ENCODE measurements at places on chromosomes 12 and 14.

GRCh38 chr14:66965831-66966230, 223.4 kb upstream of the GARIN2 start:
- ATAC-seq = no peak

DNA sequence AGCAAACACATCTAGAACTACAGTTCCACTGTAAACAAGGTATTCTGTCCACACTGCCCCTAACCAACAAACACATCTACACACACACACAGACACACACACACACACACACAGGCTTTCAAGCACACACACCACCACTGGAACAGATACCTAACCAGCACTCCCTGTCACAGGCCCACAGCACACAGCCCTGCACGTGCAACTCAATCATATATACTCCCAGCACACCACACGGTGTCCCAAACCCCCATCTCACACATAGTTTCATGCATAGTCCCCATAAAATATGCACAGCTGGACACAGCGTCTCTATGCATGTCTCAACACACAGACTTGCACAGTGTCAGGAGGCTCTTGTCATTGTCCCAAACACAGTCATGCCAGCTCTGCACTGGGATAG, 27.6 kb downstream of the KRT8 start:
- no peak for ATAC-seq

DNA sequence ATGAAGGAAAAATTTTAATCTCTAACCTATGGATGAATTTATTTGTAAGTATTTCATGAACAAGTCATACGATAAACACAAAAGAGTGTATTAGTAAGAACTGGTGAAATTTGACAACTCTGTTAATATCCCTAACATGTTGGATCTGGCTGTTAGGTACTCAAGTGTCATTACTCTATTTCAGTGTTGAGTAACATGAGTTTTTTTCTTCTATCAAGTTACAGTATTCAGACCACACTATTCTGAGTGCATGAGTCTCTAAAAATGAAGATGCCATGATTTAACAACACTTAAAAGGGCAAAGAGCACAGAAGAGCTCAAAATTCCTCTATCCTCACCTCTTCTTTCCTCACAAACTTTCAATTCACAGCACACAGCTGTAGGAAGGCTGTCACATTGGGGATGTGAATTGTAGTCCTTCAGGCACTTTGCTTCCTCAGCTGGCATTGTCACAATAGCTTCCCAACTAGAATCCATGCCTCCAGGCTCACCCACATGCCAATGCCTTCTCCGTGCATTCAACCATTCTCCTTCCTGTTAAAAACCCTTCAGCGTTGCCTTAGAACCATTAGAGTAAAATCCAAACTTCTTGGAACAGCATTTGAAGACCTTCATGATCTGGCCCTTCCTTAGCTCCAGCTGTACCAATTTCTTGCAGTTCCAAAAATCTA, 73.7 kb upstream of the DBX2 start:
- no peak for ATAC-seq

GRCh38 chr12:132719141-132719953, 8.7 kb downstream of the PGAM5 start:
- peak; percentile 18 for ATAC-seq

GRCh38 chr12:76480796-76481195, 78.8 kb downstream of the OSBPL8 start:
- ATAC-seq = no peak

DNA sequence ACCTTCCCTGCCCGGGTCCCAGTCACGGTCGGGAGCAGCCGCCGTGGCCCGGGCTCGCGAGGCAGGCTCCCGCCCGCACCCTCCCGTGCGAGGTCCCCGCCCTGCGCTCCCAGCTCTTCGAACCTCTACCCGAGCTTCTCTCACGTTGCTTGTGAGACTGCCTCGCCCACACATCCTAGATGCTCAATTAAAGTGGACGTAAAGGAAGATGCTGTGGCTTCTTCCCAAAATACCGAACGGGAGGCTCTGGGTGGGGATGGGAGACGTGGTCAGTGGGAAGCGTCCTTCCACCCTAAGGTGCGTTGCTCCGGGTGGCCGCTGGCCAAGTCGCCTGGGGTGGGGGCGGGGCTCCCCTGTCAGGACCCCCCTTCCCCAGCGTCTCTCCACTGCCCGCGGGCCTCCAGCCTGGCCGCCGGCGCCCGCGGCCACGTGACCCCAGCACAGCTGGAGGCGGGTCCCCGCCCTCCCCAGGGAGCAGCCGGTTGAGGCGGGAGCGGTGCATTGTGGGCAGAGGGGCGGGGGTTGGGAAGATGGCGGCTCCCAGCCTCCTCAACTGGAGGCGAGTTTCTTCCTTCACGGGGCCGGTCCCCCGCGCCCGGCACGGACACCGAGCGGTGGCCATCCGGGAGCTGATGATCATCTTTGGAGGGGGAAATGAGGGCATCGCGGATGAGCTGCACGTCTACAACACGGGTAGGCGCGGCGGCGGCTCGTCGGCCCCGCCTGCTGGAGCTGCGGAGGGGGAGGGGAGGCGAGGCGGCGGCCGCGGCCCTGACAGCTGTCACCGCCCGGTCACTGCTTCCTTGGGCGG, at the start of gene HCFC2:
Gene HCFC2 (plus strand): TSS at position 501 of the 811 bp plus-strand sequence. CDS start 30 bp downstream, at position 531.
- ATAC-seq = peak; percentile 97

GRCh38 chr14:44657696-44658388, 150.8 kb upstream of the FSCB start:
- ATAC-seq = no peak

DNA sequence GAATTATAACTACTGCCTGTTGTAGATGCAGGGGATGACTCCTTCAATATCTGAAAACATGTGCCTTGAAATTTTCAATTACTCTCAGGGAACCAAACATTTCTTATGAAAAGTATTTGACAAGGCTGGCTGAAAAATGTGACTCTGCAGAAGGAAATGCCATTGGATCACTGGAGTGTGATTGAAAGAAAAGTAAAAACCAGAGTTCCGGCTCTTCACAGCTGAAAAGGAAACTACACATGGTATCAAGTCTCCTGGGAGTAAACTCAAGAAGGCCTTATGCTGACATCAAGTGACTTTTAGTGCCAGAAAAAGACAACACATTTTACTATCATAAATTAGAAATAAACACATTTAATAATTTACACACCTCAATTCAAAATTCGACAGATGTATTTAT, 693.0 kb downstream of the LRFN5 start:
- no peak for ATAC-seq

GRCh38 chr12:132397934-132398385, 68.6 kb upstream of the GALNT9 start:
- no peak for ATAC-seq

GRCh38 chr14:24940213-24940783, 109.6 kb downstream of the STXBP6 start:
- peak; percentile 49 for ATAC-seq

- no peak for ATAC-seq
Measured at GRCh38 chr14:102544046-102544746, 34.6 kb upstream of the ANKRD9 start.

GRCh38 chr12:94416613-94417012, 43.1 kb downstream of the CEP83 start:
- no peak for ATAC-seq

GRCh38 chr12:94712815-94713515, 62.6 kb upstream of the TMCC3 start:
- no peak for ATAC-seq

- no peak for ATAC-seq
Measured at GRCh38 chr12:118126119-118126757, 9.7 kb upstream of the PEBP1 start.

DNA sequence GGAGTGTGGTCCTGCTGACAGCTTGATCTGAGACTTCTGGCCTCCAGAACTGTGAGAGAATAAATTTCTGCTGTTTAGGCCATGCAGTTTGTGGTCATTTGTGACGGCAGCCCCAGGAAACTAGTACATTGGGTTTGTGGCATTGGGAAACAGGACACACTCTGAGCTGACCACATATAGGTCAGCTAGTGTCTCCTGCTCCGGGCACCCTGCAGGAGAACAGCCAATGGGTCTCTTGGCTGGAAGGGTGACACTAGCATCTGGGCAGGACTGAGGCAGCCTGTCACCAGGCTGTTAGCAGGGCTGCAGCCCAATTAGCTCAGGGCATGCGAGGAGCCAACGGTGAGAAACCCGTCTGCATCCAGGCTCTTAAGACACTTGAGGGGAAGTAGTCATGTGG, 83.2 kb downstream of the PITPNM2 start:
- no peak for ATAC-seq

GRCh38 chr14:64510825-64511671, 6.5 kb downstream of the ZBTB1 start:
- ATAC-seq = no peak

DNA sequence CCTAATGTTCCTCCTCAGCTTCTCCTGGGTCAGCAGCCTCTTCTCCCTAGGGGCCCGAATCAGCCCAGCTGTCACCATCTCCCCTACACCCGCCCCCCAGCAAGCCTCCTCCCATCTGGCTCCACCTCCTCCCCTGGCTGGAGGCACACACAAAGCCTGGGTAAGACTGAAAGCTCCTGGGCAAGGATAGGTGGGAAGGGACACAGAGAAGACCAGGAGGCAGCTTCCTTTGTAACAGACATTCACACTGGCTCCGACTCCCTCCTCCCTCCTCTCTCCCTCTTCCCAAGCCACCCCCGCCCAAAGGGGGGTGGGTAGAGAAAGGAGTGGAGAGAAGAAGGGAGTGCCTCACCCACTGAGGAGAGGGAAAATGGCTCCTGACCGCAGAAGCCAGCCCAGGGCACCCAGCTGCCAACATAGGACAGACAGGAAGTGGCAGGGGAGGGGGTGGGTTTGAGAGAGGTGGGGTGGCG, 4.0 kb downstream of the CHD4 start:
- no peak for ATAC-seq

DNA sequence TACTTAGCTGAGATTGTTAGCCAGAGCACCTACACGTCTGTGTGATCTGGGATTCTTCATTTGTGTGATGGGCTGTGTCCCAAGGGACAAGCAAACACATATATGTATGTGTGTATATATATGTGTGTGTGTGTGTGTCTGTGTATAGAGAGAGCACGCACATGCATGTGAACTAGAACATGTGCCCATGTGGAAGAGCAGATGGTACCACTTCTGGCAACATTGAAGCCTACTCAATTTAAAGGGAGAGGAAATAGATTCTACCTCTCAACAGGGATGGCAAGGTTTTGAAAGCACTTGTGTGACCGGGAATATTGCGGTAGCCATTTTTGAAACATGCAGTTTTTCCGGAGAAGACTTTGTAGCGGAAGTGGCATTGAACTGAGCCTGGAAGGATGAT, 1.4 kb downstream of the TOMM20L start:
- ATAC-seq = no peak

DNA sequence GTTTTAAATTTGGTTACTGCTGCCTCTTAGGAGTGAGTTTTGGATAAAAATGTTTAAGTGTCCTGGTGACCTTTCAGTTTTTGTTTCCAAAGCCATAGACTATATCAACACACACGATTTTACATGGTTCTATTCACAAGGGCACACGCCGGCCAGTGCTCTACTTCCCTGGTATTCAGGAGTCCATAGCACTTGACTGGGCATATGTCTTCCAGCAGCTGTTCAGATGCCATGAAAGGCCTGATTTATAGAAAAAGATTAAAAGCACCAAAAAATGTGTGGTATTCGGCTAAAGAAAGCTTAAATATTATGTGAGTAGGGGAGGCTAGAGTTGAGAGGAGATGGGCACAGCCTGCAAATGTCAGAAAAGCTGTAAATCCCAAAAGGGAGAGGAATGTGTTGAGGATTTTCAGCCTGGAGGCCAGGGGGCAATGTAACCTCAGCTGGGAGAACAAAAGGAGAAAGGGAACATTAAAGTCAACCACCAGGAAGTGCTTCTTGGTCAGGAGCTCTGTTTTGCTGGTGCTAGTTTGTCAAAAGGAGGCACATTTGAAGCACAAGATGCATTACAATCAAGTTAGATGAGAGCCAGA, 478.4 kb downstream of the RAD51B start:
- ATAC-seq = no peak

GRCh38 chr14:81113176-81113575, 107.6 kb downstream of the GTF2A1 start:
- ATAC-seq = no peak

DNA sequence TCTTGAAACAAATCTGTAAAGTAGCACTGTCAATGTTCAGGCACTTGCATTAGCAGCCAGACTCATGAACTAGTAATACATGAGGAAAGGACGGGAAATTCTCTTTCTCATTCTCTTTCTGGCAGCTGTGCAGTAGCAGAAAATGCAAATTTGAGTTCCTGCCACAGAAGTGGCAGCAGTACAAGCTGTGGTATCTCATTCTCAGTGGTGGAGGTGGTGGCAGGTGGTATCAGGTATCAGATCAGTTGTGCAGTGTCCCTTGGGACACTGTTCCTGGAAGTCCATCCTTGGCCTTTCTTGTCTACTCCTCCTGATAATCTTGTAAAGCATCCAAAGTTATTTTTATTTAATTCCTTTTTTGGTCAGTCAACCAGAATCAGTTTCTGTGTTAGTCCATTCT, 103.0 kb downstream of the C12orf42 start:
- no peak for ATAC-seq

GRCh38 chr12:4271717-4272423, 1.7 kb upstream of the CCND2 start:
- ATAC-seq = peak; percentile 61
